ENCODE measurements at places on chromosomes 5 and 9.

- DNase-seq = no peak
These were observed 211.9 kb downstream of the ACTL7B start for GRCh38 chr9:108643731-108644510.

DNA sequence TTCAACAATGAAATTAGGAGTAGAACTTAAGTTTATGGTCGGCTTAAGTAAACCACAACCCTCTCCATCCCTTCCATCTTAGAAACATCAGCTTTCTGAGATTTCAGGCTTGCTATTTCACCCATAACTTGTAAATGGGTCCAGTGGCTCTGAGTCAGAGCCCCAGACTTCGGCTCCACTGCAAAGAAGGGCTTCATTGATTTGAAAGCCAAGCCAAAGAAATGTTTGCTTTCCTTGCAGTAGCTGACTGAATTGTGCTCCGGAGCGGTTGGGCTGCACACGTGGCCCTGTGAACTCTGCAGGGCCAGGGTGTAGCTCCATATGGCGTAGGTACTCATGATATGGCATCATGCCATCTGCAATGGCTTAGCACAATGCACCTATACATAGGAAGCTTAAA is 57.0 kb downstream of the NREP start:
- DNase-seq = no peak

- DNase-seq = no peak
These were observed 1.5 kb upstream of the TESK1 start for GRCh38 chr9:35603506-35603985.

DNA sequence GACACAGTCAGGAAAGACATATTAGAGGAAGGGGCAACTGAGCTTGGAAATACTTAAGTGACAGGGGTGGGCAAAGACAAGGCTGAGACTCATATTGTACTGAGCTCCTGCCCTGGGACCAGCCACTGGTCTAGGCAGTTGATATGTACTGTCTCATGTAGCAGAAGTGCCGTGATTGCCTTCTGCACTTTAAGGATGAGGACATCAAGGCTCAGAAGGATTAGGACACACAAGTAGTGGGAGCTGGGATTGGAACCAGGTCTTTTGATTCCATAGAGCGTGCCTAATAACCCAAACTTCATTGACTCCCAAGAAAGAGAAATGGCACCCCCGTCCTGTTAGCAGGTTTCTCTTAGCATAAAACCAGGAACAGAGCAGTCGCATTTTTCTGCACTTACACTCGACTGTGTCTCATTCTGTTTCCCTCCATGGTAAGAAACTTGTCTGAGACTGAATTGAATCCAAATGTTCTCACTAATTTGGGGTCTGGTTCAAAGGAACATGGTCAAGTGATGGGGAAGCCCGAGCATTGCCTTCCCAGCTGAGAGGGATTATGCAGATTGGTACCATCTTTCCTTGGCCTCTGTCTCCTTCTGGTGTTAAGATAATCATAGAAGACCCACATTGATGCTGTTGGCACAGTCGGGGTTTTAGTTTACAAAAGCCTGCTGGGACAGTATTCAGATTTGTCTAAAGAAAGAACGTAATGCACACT is 70.4 kb downstream of the ANGPTL2 start:
- DNase-seq = no peak

DNA sequence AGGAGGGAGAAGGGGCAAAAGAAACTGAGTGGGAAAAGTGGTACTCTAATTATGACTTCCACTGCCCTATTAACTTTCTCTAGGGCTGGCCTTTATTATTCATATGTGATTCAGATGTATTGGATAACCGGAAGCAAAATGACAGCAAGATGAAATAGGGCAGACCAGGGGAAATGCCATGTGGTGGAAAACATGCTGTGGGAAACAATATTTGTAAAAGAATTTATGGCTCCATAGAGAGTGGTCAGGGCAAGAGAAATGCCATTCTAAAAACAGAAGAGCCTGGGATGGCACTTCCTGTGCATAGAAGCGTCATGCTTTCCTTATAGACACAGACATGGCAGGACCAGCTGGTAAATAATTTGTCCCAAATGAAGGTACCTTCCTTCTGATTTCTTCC is 67.7 kb downstream of the MEGF10 start:
- DNase-seq = no peak

- no peak for DNase-seq
These were observed at the start of gene ARHGEF28 for GRCh38 chr5:73625944-73626811. Gene ARHGEF28 (plus strand): TSS chr5:73626196. CDS start chr5:73684852, 58,656 bp downstream.

GRCh38 chr9:124088476-124088837 is 76.9 kb downstream of the LHX2 start:
- no peak for DNase-seq

- DNase-seq = no peak
These were observed 38.9 kb downstream of the CDH6 start for GRCh38 chr5:31232273-31232888.

DNA sequence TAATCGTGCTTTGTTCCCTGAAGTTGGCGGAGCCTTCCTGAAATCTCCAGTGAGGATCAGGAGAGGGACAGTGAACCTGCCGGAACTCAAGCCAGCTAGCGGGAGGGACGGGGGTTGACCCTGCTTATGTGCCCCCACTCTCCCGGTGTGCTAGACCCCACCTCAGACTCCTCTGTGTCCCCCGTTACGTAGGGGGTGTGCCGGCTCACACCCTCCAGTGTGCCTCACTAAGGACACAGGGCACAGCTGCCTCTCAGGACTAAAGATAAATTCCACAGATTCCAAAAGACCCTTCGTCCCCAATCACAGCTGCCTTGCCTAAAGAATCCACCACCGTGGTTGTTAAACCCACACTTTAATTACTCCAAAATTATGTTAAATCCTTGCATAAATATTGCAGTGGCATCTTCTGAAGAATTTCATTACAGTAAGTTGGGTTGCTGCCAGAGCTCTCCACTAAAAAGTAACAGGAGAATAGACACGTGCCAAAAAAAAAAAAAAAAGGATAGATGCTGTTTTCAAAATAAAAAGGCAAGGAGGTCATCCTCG is 73.7 kb downstream of the GTF3C4 start:
- no peak for DNase-seq

DNA sequence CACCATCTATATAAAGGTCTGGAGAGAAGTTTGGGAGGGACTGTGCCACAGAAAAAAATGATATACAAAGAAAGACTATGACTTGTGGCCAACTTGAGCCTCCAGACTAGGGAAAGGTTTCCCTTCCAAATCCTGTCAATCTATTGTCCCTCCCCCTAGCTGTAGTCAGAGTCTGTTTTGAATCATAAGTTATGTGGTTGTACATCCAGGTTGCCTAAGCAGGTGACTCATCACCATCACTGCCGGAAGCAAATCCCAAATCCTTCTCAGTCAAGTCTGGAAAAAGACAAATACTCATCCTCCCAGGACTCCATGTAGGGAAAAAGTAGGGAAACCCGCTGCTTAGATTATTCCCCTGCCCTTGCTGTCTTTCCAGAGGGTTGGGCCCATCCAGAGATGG is 235.7 kb downstream of the CDK5RAP2 start:
- no peak for DNase-seq

GRCh38 chr5:125575891-125576505 is 829.6 kb upstream of the ZNF608 start:
- DNase-seq = no peak

DNA sequence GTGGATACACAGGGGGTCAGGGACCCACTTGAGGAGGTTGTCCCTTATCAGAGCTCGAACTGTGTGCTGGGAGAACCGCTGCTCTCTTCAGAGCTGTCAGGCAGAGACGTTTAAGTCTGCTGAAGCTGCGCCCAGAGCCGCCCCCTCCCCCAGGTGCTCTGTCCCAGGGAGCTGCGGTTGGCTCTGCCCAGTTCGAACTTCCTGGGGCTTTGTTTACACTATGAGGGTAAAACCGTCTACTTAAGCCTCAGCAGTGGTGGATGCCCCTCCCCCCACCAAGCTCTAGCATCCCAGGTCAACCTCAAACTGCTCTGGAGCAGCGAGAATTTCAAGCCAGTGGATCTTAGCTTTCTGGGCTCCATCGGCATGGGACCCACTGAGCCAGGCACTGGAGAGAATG is 15.9 kb downstream of the SRD5A1 start:
- DNase-seq = no peak

DNA sequence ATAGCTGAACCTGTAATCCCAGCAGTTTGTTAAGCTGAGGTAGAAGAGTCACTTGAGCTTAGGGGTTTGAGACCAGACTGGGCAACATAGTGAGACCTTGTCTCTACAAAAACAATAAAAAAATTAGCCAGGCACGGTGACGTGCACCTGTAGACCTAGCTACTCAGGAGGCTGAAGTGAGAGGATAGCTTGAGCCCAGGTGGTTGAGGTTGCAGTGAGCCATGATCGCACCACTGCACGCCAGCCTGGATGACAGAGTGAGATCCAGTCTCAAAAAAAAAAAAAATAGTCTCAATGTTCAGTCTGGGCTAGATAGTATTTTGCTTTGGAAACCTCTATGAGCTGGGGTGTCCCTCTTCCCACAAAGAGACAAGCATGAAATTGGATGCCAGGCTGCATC is 51.9 kb upstream of the IQGAP2 start:
- DNase-seq = no peak

GRCh38 chr9:126459965-126460843 is 133.6 kb downstream of the MVB12B start:
- DNase-seq = no peak

- no peak for DNase-seq
These were observed 117.9 kb upstream of the FST start for GRCh38 chr5:53362521-53362941.

DNA sequence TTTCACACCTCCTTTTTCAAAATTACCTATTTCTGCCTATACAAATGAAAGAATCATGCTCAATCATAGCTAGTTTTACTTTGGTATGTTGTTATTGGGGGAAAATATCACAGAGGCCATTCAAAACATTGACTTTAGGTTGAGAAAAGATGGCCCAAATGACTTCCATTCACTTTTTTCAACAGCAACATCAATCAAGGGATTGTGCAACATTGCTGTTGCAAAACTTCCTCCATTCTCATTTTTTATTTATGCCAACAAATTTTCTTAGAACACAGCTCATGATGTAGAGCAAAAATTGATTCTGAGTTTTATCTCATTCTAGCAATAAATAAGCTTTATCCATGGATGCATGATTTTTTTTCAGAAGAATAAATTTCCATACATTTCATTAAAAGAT is 93.6 kb upstream of the RORB start:
- no peak for DNase-seq

- no peak for DNase-seq
These were observed 76.1 kb downstream of the SLC44A1 start for GRCh38 chr9:105320568-105320967.

- no peak for DNase-seq
These were observed 2.3 kb upstream of the SLC46A2 start for GRCh38 chr9:112892981-112893380.

DNA sequence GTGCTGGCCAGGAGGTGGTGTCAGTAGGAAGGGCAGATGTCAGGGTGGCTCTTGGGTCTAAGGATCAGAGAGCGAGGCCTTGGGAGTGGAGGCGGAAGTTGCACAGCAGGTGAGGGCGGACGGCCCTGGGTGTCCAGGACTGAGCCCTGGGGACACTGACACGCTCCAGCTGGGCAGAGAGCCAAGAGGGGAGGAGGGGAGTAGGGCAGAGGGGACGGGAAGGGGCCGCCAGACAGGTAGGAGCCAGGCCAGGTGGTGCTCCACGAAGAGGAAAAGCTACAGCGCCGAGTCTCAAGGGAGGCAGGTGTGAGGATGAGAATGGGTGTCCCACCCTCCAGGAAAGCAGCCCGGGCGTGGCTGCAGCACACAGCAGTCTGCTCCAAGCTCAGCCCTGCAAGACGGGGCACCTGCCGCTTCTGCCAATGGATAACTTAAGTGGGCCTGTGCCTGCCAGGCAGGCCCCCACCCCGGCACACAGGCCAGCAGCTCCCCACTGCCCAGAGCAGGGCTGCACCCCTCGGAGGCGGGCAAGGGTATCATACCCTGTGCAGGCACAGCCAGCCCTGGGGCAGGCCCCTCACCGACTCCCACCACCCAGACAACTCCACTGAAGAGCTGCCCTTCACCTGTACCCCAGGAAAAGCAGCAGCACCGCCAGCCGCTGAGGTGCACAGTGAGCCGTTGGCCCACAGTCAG is 4.9 kb downstream of the TPRN start:
- no peak for DNase-seq

- no peak for DNase-seq
These were observed 2.8 kb upstream of the DIPK1B start for GRCh38 chr9:136709454-136710109.

DNA sequence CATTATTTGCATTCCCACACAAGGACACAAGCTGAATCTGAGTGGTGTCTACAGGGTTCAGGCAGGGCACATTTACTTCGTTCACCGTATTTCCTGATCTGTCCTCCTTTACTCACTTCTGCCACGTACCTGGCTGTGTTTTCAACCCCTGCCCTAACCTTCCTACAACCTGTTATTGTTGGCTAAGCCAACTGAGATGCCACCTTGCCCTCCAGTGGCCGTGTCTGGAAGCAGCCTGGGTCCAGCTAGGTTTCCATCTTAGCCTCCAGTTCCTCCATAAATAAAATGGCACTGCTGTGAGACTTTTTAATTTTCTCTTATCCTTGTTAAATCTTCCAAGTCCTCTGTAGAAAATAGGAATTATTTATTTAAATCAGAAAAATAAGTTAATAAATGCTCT is 64.8 kb downstream of the ATP10B start:
- DNase-seq = no peak

- DNase-seq = no peak
These were observed 104.6 kb downstream of the CDK5RAP2 start for GRCh38 chr9:120475341-120475740.

DNA sequence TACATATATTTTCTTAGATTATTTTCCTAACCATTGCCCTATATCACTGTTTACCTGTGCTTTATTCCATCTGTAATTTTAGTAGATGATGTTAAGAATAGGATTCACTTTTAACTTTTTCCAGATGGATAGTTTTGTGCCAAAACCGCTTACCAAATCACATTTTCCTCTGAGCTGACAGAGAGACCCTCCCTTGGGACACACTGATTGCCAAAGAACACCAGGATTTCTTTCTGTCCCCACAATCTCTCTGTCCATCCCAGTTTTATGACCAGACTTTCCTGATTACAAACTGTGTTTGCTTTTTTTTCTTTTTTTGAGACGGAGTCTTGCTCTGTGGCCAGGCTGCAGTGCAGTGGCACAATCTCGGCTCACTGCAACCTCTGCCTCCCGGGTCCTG is 81.3 kb upstream of the SPATA31C2 start:
- no peak for DNase-seq

GRCh38 chr5:60545551-60545950 is 154.4 kb downstream of the DEPDC1B start:
- DNase-seq = no peak

GRCh38 chr9:136119061-136119882 is 597 bp upstream of the TMEM250 start:
- DNase-seq = no peak

GRCh38 chr5:32100691-32101302 is 73.3 kb downstream of the GOLPH3 start:
- no peak for DNase-seq

DNA sequence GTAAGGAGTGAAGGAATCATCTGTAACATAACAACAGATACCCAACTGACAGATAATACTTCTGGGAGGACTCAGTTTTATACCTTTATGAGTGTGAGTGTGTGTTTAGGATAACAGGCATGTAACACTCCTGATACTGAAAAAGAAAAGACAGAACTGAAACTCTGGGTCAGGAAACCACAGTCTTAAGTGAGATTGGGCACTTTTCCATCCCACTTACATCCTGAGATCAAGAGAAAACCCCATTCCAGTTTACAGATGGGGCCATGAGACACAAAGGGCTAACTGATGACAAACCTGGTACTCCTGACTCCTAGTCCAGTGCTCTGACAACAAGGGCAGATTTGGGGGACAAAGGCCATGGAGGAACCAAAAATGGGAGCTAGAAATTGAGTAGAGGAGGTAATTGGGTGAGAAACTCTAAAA is 18.0 kb downstream of the IL5 start:
- no peak for DNase-seq
